ENCODE measurements at places on chromosomes 2 and 18. TPM values are rescaled to one million over a fixed set of nuclear protein-coding genes. Genes with fewer than 3 reads are reported as not detected.

SFTPB gene
- total RNA-seq, result not detected

TDRD15 gene
- total RNA-seq, result not detected

SRD5A2 gene
- total RNA-seq, result not detected

RFTN2 gene
- total RNA-seq, result 14.0 TPM

RPS27A gene
- 910 TPM for total RNA-seq

ADD2 gene
- 23.2 TPM for total RNA-seq

AGBL5 gene
- total RNA-seq, result 20.0 TPM

UGT1A4 gene
- not detected for total RNA-seq

Data from dermis lymphatic vessel endothelial cell (primary cell).